ENCODE measurements at places on chromosomes 1 and 21.
A peak's percentile ranks its signal among the peaks of the same experiment; 100 is the strongest.

GRCh38 chr21:33070744-33070997 is 730 bp downstream of the OLIG1 start:
- DNase-seq, result no peak

GRCh38 chr1:55214934-55215193 is 300 bp downstream of the USP24 start:
- peak; percentile 64 for DNase-seq

- no peak for DNase-seq
Measured at GRCh38 chr1:25216123-25216522, 16.2 kb downstream of the SYF2 start.

DNA sequence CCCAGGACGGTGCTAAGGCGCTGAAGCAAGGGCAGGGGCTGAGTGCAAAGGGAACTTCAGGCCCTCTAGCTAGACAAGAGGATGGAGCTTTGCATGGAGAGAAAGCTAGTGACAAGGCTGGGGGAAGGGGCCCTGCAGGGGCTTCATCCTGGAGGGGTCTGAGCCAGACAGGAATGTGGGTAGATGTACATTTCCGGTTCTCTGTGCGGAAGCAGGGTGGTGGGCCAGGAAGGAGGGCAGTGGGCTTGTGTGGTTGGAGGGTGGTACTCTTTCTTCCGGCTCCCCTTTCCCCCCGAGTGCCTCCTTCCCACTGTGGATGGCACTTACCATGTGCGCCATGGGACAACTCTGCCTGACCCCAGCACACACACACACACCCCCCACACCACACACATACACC is 1.5 kb downstream of the KISS1 start:
- DNase-seq, result no peak

- DNase-seq, result no peak
Measured at GRCh38 chr1:230186003-230186863, 119.2 kb downstream of the GALNT2 start.

DNA sequence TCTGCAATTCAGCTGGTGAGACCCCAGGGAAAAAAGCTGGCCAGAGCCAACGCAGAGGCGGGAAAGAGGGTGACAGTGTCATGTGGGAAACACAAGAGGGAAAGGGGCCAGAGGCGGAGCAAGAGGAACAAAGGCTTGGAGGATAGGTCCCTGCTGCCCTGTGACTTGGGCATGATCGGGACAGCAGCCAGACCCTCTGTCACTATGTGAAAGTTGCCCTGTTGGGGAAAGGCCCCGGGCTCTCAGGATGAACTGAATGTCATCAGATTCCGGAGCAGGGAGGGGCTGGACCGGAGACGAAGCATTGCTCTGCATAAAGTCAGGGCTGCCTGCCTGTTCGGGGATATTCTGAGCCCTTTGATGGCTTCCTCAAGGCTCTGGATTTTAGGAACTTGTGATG is 5.7 kb upstream of the ELF3 start:
- peak; percentile 39 for DNase-seq

DNA sequence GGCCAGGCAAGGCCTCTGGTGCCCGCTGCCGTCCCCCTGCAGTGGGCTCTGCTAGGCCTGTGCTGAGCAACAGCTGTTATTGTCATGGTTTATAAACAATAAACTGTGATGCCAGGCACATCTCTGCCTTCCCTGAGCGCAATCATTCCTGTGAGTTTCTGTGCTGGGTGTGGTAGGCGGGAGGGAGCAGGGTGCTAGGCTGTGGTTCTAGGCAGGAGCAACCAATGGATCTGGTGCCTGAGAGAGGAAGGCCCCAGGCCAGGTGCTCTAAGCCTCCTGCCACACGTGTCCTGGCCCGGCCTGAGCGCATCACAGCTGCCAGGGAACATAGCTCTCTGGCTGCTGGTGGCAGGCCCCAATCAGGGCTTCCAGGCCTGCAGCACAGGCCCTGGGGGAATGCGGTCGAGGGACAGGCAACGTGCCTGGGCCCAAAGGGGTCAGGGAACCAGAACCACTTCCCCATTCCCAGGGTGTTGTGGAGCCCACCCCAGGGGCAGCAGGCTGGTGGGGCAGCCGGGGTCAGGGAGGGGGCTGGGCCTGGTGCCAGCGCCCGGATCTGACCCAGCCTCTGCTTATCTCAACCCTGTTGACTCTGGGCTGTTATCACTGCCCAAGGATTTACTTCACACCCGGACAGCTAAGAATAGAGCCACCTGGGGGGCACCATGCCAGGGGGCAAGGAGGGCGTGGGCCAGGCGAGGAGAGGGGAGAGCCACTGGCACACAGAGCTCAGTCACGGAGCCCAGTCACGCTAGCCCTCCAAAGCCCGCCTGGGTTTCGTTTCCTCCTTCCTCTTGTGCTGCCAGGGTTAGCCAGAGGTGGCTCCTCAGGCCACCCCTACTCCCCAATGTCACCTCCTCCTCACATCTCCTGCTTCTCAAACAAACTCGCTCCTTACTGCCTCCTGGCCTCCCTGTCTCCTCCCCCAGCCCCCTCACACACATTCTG is 11.5 kb downstream of the TRIM46 start:
- no peak for DNase-seq

DNA sequence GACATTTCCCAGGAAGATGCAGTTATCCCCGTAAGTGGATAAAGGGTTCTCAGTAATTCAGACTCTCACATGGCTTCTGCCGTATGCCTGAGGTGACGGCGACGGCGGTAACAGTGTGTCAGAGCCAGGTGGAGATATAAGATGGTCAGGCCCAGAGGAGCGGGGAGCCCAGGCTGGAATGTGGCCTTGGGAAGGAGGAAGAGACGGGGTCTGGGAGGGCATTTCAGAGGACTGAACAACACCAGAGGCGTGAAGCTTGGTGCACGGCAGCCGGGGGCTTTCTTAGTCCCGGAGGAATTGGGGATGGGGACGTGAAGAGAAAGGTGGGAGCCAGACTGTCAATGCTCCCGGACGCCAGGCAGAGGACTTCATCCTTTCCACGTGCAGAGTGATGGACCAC is 1.0 kb downstream of the RER1 start:
- no peak for DNase-seq

- no peak for DNase-seq
Measured at GRCh38 chr1:175576865-175577264, 166.5 kb downstream of the TNR start.

- DNase-seq, result no peak
Measured at GRCh38 chr1:241311056-241311746, 45.8 kb downstream of the RGS7 start.

DNA sequence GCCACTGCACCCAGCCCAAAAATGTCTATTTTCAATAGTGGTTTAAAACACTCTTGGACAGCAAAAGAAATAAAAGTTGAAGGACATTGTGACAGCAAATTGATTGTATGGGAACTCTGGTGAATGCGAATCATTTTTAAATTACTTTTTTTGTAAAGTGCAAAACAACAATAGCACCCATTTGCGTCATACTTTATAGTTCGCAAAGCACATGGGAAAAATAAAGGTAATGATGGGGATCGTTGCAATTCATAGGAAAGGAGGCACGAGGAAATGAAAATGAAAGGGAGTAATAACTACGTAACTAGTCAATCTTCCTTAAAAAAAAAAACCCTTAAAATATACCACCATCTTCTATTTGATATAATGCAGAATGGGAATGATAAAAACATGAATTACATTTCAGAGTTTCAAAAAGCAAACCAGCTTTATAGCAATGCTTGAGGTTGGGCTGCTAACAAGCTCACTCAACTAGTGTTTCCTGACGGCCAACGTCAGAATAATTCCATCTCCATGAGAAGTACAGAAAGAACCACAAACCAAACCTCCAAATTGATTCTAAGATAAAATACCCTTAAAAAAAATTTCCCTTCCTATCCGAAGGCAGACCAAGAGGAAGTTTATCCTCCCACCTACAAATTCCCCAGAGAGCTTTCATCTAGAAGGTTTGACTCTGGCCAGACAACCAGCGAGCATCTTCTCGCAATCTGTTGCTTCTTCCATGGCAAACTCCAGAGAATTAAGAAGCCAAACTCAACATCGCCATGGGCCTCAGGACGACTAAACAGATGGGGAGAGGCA is at the start of gene EDARADD:
EDARADD (plus strand) TSS at position 606 of the 801 bp plus-strand sequence; CDS start at position 765, 159 bp downstream.
- DNase-seq, result no peak

DNA sequence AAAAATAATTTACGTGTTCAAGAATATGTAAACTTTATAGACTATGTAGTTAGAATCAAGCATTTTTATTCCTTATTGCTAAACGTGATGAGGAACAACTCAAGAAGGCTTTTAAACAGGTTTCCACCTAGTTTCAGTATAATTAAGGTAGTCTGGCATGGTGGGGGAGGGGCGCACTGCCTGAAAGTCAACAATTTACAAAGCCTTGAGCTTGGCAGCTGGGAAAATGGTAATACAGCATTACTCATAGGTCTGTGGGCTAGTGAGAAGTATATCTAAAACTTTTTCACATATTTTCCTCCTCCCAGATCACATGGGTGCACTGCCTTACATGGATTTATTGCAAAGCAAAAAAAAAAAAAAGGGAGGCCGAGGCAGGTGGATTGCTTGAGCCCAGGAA is 75.2 kb downstream of the EVI5 start:
- no peak for DNase-seq

GRCh38 chr1:183100361-183100974 is 77.2 kb downstream of the LAMC1 start:
- DNase-seq, result no peak

GRCh38 chr1:11558276-11558675 is 79.3 kb downstream of the DISP3 start:
- no peak for DNase-seq

- DNase-seq, result no peak
Measured at GRCh38 chr1:152244576-152245273, 20.7 kb upstream of the HRNR start.

DNA sequence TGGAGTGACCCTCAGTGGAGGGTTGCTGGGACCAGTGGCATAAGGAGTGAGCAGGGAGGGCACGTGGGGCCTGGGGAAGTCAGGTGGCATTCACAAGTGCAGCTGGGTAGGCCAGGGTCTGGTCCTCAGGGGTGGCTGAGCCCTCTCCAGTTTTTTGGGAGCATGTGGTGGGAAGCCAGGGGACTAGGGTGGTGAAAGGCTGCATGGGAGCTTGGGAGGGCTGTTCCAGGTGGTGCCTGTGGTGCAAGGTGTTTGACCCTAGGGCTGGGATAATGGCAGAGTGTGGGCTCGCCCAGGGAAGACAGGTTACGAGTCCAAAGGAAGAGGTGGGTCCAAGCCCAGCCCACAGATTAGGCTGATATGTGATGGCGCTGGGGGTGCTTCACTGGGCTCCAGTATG is 30.5 kb downstream of the MAN1C1 start:
- DNase-seq, result no peak

DNA sequence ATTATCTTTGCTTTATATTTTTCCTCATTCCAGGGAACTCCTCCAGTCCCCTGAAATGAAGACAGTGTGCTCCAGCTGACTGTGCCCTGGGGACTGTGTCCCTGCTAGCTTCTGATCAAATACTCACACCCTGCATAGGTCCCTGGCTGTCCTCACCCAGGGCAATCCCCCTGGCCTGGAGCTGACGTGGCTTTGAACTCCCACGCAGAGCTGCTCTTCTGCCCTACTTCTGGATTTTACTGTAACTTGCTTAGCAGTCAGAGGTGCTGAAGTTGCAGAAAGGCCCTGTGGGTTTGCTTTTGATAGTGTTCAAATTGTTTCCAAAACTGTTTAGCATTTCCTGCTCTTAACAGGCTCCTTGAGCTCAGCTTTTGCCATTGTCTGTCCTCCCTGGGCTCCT is 186.5 kb downstream of the FASLG start:
- no peak for DNase-seq

GRCh38 chr1:187714470-187714869 is 885.7 kb downstream of the PLA2G4A start:
- DNase-seq, result no peak

- DNase-seq, result no peak
Measured at GRCh38 chr1:95370691-95371562, 136.9 kb downstream of the RWDD3 start.

- DNase-seq, result no peak
Measured at GRCh38 chr21:42681296-42682206, 28.1 kb downstream of the PDE9A start.

DNA sequence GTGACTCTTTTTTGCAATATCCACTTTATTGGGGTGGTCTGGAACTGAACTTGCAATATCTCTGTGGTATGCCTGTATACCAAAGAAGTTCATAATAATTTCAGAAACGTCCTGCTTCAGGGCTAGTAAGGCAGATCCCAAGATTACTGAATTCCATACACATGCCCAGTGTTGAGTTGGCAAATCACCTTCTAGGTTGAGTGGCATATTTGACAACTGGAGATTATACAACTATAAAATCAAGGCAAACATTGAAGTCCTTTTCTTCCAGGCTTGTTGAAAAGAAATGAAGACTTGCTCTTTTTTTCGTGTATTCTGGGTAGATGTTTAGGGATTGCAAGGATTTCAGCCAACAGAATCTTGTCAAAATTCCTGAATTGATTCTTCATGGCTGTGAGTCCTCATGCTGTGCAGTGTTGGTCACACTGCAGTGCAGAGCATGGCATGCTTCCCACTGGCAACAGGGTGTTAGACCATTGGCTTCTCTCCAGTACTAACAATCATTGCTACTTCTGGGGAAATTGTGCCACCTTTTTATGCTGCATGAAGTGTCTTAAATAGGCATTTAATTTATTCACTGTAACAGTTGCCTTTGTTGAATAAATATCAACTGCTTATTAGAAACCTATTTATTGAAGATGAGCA is 367.1 kb upstream of the ADGRL4 start:
- no peak for DNase-seq

DNA sequence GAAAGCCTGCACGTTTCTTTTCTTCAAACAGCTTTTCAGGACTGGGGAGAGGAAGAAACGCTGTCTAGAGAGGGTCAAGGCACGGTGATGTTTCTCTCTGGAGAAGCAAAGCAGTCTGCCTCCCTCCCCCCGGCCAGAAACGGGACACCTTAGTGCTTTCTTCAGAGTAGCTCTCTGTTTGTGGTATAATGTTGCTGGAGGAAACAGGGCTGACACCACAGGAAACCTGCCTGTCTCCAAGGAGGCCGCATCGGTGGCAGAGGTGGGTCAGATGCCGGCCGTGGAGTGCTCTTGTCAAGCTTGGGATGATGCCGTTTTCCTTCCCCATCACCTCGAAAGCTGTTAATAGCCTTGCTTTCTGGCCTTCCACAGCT is 139.4 kb downstream of the DHRS3 start:
- DNase-seq, result no peak

GRCh38 chr1:7153464-7153863 is 368.2 kb downstream of the CAMTA1 start:
- DNase-seq, result no peak

DNA sequence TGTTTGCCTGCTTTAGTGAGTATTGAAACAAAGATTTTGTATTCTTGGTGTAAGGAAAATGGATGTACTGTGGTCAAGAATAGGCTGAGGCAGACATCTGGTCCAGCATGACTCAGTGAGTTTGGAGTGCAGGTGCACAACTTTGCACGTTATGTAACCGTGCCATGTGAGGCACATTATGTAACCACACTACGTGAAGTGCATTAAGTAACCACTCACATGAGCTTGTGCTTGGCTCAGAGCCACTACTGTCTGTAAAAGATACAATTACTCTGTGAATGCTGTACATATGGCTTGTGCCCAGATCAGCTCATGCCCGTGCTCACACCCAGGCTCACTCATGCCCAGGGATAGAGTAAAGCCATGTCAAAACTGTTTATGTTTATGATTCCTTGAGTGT is 216.8 kb downstream of the CTH start:
- no peak for DNase-seq
